GM23338 (cell line): ENCODE measurements at places on chromosomes 4 and X. TPM values are rescaled to one million over a fixed set of nuclear protein-coding genes. Genes with fewer than 3 reads are reported as not detected.

GRCh38 chr4:158811704-158812103, 42.9 kb downstream of the FNIP2 start:
- no peak for DNase-seq

- DNase-seq = peak; percentile 42
Measured at GRCh38 chr4:136908122-136908521, 624.2 kb downstream of the PCDH18 start.

- DNase-seq = peak; percentile 62
Measured at GRCh38 chrX:49058794-49059193, at the start of gene CCDC120. CCDC120 (plus strand) TSS chrX:49058999; CDS start chrX:49062042, 3,043 bp downstream.

- no peak for DNase-seq
Measured at GRCh38 chr4:46874811-46875210, 34.2 kb downstream of the COX7B2 start.

GRCh38 chr4:179766938-179767337, 2324.7 kb upstream of the AGA start:
- DNase-seq = no peak

GRCh38 chrX:48966796-48967579, 4.7 kb downstream of the KCND1 start:
- no peak for DNase-seq

DNA sequence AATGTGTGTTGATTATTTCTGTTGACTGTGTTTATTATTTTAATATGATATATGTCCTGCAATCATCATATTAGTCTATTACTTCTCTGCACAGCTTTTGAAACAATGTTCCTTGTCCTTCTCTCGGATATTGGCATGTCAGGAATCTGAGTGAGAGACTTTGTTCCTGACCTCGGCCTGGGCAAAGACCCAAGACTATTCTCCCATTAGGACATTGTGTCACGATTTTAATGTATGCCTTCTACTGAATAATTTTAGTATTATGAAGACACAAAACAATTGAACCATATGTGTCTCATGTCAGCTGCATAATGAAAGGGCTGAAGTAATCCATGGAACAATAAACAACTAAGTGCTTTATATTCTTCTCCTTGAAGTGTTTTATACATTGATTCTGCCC, 580.8 kb upstream of the TENM3 start:
- no peak for DNase-seq

GRCh38 chr4:140374130-140374477, 658 bp downstream of the SCOC start:
- no peak for DNase-seq

GRCh38 chr4:112348488-112349158, 51.5 kb downstream of the ALPK1 start:
- peak; percentile 75 for DNase-seq

DNA sequence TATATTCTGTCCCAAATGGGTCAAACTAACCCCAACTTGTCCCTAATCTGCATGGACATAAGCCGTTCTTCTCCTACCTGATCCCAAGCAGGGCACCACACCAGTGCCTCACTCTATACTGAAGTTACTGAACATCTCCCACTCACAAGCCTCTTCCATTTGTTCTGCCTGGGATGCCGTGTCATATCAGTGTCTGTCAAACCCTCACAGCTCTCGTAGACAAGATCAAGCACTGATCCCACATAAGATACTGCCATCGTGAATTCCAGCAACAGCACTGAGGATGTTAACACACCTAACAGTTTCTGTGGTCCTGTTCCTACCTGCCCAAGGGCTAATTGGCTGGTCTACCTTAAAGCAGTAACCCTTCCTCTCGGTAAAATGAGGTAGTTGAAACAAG, 162.1 kb downstream of the APBB2 start:
- no peak for DNase-seq

DNA sequence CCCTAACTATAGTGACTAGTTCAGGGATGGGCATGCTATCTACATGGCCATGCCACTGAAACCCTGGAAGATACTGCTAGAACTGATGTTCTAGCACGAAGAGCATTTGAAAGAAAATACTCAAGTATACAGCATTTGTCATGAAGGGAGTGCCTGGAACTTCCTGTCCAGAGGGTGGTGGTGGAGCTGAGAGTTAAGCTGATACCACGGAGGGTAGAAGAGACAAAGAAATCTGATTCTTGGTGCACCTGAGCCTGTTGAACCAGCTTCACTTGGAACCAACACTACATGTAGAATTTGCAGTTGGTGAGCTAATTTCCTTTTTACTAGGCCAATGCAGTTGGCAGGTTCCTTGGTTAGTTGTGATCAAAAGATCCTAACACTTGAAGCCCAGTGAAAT, 116.4 kb downstream of the CCNG2 start:
- no peak for DNase-seq

DNA sequence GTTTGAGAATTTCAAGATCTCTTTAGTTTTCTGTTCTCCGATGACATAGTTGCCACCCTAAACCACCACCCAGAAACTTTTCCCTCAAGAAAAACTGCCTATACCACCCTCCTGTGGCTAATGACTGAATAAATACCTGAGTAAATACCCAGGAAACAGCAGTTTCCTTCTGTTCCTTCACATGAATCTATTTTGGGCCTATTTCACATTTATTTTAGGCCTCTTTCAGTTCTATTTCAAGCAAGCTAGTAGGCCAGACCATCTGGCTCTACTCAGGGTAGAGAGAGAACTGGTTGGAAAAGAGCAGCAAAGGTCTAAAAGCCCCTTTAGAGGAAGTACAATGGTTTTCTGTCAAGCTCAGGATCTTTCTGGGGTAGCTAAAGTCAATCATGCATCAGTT, 23.4 kb downstream of the ARHGEF9 start:
- no peak for DNase-seq

DNA sequence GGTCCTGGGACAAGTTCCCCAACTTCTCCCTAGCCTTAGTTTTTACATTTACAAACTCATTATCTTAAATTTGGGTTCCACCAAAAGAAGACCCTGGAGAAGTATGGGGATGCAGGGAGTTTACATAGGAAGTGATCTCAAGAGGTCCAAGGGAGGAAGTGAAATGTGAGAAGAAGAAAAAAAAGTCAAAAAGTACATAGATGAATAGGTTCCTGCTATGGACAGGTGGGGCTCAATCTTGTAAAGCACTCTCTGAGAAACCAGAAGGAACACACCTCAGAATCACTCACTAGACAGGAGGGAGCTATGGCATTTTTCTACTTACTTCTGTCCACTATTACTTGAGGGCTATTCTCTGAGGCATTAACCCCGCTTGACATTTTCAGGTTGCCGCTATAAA, 56.6 kb downstream of the ARHGAP6 start:
- DNase-seq = no peak

The BRS3 gene
- not detected in 2 replicates for total RNA-seq

The RAPGEF2 gene
- total RNA-seq = 52.7 and 63.1 TPM in 2 replicates

The RAB39B gene
- 11.1 and 11.3 TPM in 2 replicates for total RNA-seq

The LGI2 gene
- 6.2 and 8.0 TPM in 2 replicates for total RNA-seq

The FAM47E gene
- total RNA-seq = 0.66 and 2.9 TPM in 2 replicates

The CXCL8 gene
- total RNA-seq = not detected in 2 replicates

The NUDT10 gene
- total RNA-seq = 35.5 and 37.3 TPM in 2 replicates
